ENCODE measurements at places on chromosomes 5 and 9. TPM values are rescaled to one million over a fixed set of nuclear protein-coding genes. Genes with fewer than 3 reads are reported as not detected.

Gene FKBP15
- 24.7 TPM for total RNA-seq

Gene PRDM9
- not detected for total RNA-seq

Gene EDIL3
- 40.4 TPM for total RNA-seq

Gene TPPP
- total RNA-seq: 0.66 TPM

Gene ACOT12
- total RNA-seq: 2.2 TPM

Gene TGFBI
- total RNA-seq: 1,490 TPM

Gene OBP2B
- total RNA-seq: not detected

Gene FAM78A
- total RNA-seq: 0.29 TPM

Gene OTULINL
- total RNA-seq: 0.17 TPM

Gene PCDHB16
- 0.15 TPM for total RNA-seq

Gene FYB1
- under 0.01 TPM for total RNA-seq

Gene CBY3
- not detected for total RNA-seq

Gene LCN10
- total RNA-seq: not detected

Gene INSL6
- total RNA-seq: not detected
